ENCODE measurements at places on chromosomes 2 and 18.

DNA sequence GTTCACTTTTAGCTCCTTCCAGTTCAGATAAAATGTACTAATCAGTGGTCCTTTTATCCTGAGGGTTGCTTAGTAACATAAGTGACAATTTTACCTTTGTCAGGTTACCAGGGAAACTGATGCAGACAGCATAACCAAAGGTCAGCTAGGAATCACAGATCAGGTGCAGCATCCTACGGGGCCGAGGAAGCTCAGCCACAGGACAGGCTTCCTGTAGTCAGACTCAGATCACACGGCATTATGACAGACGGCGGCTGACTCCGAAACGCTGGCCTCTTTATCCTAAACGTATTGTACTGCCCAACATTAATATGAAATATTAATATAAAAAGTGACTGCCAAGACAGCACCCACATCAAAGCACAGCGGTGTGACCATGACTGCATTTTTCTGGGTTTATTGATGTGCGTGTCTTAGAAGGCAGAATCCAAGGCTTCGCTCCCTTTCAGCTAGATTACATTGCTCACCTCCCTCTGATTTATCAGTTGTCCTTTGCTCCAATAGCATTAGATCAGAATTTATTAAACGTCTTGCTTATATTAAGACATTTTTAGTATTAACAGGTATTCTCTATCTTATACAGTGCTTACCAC lies 444.5 kb downstream of the CMPK2 start:
- no peak for DNase-seq

- no peak for DNase-seq
Measured at GRCh38 chr2:185668710-185669109, 69.9 kb upstream of the FSIP2 start.

DNA sequence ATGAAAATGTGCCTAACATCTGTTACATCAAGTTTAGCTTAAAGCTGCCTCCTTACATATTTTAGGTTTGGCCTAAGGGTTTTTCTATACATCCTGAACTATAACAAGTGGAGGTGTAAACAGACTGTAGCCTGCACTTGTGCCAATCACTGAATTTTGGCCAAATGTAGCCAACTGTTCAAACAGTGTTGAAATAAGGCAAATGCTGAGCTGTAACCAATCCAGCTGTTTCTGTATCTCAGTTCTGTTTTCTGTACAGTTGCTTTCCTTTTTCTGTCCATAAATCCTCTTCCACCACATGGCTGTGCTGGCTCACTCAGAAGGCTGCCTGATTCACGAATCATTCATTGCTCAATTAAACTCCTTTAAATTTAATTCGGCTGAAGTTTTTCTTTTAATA lies 19.2 kb upstream of the CAPN13 start:
- no peak for DNase-seq

GRCh38 chr18:715626-716025 lies 3.2 kb upstream of the ENOSF1 start:
- DNase-seq: peak; percentile 34

GRCh38 chr2:41963661-41964525 lies 83.9 kb upstream of the PKDCC start:
- DNase-seq: no peak

GRCh38 chr2:51053213-51053612 lies 21.3 kb upstream of the NRXN1 start:
- DNase-seq: no peak

- DNase-seq: no peak
Measured at GRCh38 chr2:70126413-70126812, 39.1 kb downstream of the PCBP1 start.

DNA sequence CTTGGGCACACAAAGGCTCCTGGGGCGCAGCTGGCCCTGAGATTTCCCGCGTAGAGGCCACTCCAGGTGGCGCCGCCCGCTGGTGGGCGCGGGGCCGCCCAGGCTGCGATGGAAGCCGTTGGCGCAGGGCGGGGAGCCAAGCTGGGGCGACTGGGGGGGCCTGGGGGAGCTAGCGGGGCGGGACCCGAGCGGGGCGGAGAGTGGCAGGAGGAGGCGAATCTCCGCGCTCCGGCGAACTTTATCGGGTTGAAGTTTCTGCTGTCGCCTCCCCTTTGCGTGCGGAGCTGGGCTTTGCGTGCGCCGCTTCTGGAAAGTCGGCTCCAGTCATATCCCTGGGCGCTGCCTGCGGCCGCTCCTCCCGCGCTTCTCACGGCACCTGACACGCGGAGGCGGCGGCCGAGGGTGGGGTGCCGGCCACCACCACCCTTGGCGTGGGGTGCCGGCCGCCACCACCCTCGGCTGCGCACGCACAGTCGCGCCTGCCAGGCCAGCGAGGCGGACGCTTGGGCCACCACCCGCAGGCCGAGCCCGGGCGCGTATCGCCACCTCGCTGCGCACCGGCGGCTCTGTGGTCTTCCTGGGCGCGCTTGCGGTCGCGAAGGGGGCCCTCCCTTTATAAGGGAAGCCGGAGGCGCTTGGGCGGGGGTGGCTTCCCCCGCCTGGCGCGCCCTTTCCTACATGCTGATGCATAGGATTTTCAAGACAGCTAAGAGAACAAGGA lies 919 bp upstream of the CYP1B1 start:
- DNase-seq: peak; percentile 90

- no peak for DNase-seq
Measured at GRCh38 chr2:47373747-47374146, 29.2 kb upstream of the MSH2 start.

DNA sequence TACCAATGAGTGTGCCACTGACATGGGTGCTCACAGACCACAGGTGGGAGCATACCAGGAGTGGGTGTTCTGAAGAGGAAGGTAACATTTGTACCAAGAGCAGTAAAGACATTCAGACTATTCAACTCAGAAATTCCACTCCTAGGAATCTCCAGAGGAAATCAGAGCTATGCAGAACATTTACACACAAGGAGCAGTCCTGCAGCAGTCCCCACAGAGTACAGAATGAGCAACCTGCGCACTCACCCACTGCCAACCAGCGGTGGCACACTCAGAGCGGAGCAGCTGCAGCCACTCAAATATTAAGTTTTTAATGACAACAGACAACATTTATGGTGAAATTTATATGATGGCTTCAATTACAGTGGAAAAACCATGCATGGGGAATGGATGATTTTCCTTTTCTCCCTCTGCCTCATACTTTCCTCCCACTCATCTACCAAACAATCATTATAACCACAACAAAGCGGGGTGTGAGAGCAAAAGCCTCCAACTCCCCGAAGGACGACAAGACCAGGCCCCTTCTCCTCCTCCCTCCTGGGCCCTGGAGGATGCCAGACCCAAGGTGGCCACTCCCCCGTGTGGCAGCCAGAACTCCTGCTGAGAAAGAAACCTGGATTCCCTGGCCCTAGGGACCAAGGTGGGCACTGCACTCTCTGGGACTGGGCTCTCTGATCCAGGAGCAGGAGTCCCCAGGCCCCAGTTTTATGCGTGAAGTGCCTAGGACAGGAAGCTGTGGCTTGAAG lies 5.4 kb downstream of the HS6ST1 start:
- DNase-seq: peak; percentile 36

- DNase-seq: no peak
Measured at GRCh38 chr2:187497858-187498463, 49.9 kb upstream of the CALCRL start.

DNA sequence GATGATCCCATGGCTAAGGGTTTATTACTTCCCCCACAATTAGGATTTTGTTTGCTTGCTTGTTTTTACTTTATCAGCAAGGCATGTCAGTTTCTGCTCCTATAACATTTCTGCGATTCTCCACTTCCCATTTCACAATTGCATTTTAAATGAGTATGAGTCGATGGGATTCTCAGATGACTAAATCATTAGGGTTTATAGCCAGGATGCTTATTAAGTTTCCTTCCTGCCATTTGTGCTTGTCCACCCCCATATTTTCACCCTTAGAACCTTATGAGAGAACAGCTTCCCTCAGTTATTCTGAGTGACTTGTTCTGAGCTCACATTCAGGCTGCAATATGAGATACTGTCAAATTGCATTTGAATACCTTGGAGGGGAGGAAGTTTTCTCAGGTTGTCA lies 37.9 kb upstream of the C1GALT1C1L start:
- DNase-seq: no peak

GRCh38 chr2:1717113-1717512 lies 27.2 kb downstream of the PXDN start:
- no peak for DNase-seq

- no peak for DNase-seq
Measured at GRCh38 chr2:31957354-31958139, 53.3 kb downstream of the MEMO1 start.

GRCh38 chr2:144507441-144508171 lies 12.3 kb downstream of the ZEB2 start:
- no peak for DNase-seq

DNA sequence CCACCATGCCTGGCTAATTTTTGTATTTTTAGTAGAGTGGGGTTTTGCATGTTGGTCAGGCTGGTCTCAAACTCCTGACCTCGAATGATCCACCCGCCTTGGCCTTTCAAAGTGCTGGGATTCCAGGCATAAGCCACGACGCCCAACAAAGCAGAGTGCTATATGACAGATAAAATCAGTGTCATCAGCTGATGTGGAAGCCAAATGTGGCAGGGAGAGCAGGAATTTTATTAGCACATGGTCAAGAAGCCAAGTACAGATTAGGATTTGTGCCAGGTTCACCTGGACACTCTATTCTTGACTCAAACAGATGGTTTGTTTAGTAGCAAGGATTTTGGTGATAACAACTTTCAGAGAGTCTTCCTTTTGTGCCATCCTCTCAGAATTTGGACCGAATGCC lies 62.7 kb downstream of the LCLAT1 start:
- no peak for DNase-seq

DNA sequence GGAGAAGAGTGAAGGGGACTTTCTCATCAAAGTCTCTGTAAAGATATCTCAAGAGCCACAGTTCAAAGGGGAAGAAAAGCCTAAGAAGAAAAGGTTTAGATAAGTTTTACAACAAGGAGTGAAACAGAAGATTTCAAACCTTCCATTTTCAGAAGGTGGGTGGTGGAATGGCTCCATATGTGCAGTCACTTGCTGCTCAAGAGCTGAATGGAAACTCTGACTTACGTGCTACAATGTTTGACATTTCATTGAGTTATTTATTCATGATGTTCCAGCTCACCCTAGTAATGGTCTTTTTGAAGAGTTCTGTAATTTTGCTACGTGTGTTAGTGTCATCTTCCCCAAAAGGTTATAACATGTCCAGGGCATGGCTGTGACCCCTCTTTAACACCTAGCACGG lies 21.7 kb downstream of the LCT start:
- no peak for DNase-seq

GRCh38 chr2:161552015-161552414 lies 72.2 kb upstream of the SLC4A10 start:
- DNase-seq: no peak

GRCh38 chr2:174577967-174578589 lies 19.5 kb downstream of the WIPF1 start:
- no peak for DNase-seq

DNA sequence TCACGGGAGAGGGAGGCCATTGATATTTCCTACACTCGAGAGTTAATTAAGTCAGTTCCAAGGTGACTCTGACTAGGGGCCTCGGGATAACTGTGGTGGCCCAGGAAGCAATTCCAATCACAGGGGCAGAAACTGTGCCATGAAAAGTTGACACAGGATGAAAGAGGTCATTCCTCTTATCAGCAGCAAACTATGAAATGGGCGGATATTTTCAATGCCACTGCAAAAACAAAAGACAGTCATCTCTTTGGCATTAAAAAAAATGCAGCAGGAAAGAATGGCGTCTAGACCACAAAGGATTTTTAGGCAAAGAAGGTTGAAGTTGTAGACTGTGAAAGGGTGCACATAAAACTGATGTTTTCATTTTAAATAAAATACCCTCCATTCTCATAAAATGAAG lies 50.0 kb downstream of the TGIF1 start:
- no peak for DNase-seq

DNA sequence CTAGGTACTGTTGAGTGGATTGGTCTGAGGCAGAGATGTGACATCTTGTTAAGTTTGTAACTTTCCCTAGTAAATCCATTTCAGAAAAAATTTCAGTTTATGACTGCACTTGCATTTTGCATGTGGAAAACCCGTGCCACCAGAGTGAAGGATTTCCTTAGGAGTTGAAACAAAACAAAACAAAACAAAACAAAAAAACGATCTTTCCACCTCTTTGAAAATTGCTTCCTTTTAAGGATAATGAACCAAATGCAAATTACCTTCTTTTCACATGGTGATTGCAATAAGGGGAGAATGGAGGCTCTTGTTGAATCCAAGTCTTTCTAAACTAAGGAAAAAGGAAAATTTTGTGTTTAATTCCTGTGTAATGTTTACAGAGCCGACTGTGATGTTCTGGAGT lies 43.2 kb downstream of the PHLPP1 start:
- no peak for DNase-seq

- no peak for DNase-seq
Measured at GRCh38 chr18:11886577-11887110, 21.5 kb downstream of the MPPE1 start.

DNA sequence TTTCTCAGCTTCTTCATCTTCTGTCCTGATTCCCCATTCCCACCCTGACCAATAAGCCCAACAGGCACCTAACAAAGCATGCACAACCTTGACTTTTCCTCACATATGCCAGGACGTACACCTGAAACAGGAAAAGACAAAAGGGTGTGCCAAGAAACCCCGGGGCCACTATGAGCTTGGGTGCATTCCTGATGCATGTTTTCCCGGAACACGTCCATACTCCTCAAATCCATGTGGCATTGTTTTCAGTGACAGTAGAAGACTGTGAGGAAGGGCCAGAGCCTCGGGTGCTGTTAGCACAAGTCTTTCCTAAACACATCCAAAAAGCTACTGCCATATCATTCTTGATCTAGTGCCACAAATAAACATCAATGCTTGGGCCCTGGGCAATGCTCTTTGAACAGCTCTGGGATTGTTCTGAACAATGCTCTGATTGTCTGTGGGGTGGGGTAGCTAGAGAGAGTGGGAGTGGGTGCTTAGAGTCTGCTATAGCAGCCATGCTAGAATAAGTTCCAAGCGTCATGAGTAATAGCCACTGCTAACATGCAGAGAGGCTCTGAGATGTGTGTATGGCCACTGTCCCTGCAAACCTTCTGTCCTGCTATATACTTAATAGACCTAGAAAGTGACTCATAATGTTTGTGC lies 181.7 kb upstream of the CRIM1 start:
- no peak for DNase-seq

GRCh38 chr2:39160982-39161381 lies 40.1 kb upstream of the SOS1 start:
- no peak for DNase-seq

DNA sequence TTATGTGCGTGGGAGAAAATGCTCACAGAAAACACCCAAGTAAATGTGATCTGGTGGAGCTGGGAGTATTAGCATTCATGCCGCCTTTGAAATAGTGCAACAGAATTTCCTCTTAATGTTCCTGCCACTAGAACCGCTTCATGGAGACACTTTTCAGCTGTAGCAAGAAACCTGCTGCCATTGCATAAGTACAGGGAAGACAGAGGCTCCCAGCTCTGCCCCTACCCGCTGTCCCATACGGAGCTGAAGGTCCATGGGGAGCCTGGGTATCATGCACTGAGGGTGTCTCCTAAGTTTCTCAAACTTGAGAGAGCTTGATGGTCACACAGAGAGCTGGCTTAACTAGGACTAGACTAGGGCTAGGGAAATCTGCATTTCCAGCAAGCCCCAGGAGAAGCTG lies 49.6 kb downstream of the CRIM1 start:
- no peak for DNase-seq

GRCh38 chr2:98669675-98670074 lies 61.3 kb downstream of the MGAT4A start:
- DNase-seq: no peak

GRCh38 chr2:27306136-27306535 lies 2.1 kb downstream of the UCN start:
- DNase-seq: no peak
